ENCODE measurements at places on chromosomes 5 and 9.

GRCh38 chr9:14030375-14031059 lies 283.4 kb downstream of the NFIB start:
- no peak for ATAC-seq

DNA sequence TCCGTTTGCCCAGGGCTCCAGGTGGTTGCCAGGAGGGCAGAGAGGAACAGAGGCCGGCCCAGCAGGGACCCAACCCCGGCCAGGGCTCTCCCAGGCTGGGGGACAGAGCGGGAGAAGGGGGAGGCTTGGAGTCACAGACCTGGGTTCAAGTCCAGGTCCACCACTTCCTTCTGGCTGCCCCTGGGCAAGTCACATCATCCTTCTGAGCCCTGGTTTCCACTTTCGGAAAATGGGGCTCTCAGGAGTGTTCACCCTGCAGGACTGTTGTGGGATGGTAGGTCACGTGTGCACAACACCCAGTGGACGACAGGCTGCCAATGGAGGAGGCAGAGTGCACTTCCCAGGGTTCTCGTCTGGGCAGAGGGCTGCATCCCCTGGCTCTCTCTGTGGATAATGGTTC lies 245.4 kb downstream of the PBX3 start:
- no peak for ATAC-seq

DNA sequence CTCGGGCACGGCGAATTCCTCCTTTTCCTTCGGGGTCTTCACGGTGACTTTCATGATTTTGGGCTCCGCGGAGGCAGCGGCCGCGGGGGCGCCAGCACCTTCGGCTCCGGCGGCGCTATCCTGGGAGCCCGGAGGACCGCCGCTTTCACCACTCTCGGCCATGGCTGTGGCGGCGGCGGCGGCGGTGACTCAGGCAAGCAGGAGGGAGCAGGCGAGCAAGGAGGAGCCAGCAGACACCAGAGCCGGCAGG lies 315 bp downstream of the UBQLN1 start:
- peak; percentile 70 for ATAC-seq

GRCh38 chr5:69136293-69136692 lies 30.7 kb upstream of the CCNB1 start:
- ATAC-seq: no peak

DNA sequence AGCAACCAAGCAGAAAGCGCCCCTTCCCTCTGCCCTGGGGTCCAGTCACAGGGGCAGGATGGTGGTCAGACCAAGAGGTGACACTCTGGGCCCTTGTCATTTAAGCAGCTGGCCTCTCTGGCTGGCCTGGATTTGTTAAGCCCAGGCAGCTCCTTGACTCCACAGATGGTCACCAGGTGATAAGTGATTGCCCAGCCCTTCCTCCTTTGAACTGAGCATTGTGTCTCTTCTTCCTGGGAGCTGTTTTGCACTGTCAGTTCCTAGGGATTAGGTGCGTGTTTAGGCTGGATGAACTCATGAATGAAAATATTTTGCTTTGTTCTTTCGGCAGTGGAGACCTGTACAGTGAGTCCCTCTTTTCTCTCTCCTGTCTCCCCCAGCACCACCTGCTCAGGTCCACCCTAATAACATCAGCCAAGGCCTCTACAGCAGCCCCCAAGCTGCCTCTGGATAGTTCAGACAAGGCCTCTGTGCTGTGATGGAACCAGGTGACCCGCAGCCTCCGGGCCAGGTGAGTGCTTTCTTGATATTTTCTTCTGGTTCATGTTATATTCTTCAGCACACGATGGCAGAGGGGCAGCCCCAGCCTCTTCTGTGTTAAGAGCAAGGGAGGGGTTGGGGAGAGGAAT lies 139.7 kb upstream of the PITX1 start:
- no peak for ATAC-seq

- ATAC-seq: no peak
Observed at GRCh38 chr5:111776913-111777781, 20.2 kb upstream of the NREP start.
